Spleen (tissue), 13 donors: ENCODE measurements at places on chromosomes 1 and 21.
A peak's percentile ranks its signal among the peaks of the same experiment; 100 is the strongest.

GRCh38 chr1:111515291-111516004, 12.0 kb upstream of the ADORA3 start:
- DNase-seq = peak; percentile 90

- no peak for DNase-seq
These were observed 4.3 kb downstream of the BRINP2 start for GRCh38 chr1:177174921-177175634.

- no peak for DNase-seq
These were observed 49.8 kb upstream of the KANK4 start for GRCh38 chr1:62368989-62369388.

DNA sequence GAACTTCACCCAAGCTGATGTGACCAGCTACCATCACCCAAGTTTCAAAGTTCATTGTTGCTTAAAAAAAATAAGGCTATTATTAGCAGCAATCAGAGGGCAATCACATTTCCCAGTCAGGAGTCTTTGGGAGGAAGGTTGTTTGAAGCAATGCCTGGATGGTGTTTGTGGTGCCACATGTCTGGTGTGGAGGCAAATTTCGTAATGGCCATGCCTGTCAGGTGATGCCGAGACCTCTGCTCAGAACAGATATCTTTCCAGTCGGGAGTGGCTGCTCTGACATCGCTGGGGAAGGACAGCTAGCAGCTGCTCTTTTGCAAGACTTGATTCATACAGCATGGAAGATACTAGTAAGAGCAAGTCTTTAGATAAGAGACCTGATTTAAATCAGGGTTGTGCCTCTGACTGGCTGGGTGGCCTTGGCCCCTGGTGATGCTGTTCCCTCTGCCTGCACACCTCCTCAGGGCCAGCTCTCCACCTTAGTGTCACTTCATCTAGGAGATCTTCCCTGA, 187.8 kb upstream of the JUN start:
- no peak for DNase-seq

- no peak for DNase-seq
These were observed 186.5 kb downstream of the TGFBR3 start for GRCh38 chr1:91699339-91699974.

- no peak for DNase-seq
These were observed 867 bp downstream of the PTPRC start for GRCh38 chr1:198639671-198640143.

DNA sequence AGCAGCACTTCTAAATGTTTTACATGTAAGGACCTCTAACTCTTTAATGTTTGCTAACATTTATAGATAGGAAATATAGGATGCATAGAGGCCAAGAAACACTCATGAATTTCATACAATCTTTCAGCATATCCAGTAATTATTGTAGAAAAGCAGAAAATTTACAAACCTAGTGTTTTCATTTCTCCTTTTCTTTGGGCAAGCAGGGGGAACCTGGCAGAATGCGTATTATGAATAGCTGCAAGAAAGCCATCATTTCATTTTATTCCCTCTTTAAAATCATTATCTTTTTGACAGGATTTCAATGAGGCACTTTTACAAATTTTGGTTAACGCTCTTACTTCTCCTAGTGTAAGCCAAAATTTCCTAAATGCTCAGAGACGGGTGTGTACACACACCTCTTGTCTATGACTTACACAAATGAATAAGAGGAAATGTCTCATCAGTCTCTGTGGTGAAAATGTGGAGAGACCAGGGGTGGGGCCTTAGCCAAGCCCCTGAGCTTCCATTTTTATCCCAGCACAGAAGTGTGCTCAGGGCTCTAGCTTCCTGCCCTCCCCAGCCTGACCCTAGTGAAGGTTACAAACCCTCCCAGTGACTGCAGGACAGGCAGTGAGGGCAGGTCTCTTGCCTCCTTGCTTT, 91.6 kb downstream of the LRRC8C start:
- peak; percentile 72 for DNase-seq

GRCh38 chr1:54002544-54003248, 15.3 kb downstream of the LDLRAD1 start:
- no peak for DNase-seq

DNA sequence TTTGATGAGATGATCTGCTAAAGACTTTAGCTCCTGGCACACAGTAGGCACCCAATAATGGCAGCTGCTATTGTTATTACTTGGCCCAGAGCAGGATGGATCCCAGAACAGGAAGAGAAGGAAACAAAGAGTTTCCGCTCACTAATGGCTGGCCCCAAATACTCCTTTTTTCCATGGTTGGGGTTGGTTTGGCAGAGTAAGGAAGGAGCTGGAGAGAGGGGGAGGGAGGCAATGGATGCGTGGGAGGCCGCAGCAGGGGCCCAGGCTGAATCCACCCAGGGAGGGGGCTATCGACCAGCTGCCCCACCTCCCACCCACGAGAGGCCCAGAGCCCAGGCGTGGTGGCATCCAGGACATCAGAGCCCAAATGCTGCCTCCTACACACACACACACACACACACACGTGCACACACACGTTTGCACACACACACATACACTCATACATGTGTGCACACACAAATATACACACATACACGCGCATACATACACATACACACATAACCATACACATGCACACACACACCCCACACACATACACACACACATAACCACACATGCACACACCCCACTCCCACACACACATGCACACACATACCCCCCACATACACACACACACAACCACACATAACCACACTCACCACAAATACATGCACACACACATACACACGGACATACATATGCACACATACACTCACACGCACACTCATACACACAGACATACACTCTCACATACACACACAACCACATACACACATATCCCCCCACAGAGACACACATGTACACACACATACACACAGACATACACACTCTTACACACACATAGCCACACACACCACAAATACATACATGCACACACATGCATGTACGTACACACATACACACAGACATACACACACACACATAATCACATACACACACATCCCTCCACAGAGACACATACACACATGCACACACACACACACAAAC, 25.2 kb downstream of the C1QB start:
- no peak for DNase-seq

DNA sequence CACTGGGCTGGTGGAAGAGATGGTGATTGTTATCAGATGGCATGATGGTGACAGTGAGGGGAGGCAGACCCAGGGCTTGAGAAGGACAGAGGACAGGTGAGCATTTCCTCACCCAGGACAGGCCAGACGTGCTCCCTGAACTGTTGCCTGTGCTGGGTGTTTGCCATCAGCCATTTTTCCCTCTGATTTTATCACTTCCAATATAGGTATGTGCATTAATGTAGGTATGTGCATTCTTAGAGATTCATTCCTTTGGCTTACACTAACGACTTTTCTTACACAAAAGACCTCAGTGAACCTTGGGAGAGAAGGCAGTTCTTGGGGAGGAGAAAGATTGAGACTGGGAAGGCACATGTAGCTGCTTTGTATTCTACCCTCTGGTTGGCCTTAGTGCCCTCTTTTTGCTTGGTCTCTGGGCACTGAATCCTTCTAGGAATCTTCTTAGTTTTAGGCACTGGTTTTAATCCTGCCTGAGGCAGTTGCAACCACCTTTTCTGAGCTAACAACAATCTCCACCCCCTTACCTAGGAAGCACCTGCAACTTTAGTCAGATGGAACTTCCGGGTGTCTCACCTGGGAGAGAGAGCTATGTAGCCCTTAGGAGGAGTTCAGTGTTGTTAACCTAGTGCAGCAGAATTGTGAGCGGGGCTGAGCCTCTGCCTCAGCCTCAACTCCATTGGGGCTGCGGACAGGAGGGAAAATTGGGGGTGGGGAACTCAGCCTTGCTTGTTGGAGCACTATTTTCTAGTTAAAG, 30.9 kb downstream of the C1orf116 start:
- DNase-seq = no peak

- DNase-seq = peak; percentile 88
These were observed 27.5 kb downstream of the SLC2A1 start for GRCh38 chr1:42931108-42931539.

DNA sequence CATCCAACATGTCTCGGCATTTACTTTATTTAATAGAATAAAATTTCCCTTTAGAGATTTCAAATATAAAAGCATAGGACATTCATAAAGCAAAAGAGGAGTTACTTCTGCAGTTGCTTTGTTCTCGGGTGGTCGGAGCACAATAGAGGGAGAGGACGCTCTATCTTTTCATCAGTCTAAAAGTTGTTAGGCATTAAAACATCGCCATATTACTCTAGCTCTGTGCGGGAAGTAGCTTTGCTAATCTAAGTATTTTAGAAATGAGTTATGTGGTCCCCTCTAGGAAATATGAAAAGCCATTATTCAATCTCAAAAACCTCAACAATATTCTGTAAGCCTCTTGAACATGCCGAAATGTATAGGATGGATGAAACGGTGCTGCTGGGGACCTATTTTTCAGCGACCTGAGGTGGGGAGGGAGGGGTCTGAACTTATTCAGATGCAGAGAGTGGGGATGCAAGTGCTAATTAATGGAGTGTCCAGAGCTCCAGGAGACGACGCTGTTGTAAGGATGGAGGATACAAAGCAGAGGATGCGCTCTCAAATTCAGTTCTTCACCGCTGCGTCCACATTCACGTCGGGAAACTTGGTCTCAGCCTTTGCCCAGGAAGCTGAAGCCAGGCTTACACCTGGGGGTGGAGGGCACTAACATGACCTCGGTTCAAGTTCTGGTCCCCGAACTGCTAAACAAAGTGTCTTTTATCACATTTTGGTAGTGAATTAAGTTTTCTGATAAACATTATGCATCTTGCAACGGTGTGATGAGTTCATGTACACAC, 6.3 kb downstream of the CDKN2C start:
- no peak for DNase-seq

- DNase-seq = no peak
These were observed 62.1 kb downstream of the ARID4B start for GRCh38 chr1:235265900-235266299.

GRCh38 chr1:221972276-221973235, 230.7 kb upstream of the DUSP10 start:
- DNase-seq = no peak

- no peak for DNase-seq
These were observed 71.4 kb upstream of the HSPA13 start for GRCh38 chr21:14454016-14455009.
